ENCODE measurements at places on chromosomes 7 and 10.

DNA sequence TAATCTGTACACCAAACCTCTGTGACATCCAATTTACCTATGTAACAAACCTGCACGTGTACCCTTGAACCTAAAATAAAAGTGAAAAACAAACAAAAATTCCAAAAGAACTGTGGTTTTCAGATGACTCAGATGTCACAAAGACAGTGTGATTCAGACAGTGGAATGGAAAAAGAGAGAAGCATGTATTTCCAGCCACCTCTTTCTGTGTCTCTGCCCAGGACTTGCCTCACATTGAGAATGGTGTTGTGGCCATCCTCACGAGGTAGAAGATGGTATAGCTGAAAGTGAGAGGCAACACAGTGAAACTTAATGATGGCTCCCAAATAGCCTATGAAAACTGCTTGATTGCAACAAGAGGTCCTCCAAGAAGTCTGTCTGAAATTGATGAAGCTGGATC, 78.0 kb downstream of the ARL5B start:
- no peak for DNase-seq

DNA sequence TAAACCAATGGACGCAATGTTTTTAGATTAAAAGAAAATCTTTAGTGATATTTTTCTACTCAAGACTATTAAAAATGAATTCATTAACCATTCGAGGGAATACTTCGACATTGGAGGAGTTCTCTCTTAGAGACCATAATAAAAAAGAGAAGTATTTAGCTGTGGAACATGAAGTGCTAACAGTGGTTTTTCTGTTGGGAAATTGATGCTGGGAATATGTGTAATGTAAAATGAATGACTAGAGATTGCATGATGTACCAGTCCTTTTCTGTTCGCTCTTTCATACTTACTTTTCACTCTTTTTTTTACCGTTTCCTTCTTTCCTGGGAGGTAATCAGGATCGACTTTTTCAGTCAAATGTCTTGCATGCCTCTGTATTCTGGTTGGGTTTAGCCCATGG, 41.3 kb downstream of the ST7 start:
- DNase-seq = no peak

- DNase-seq = no peak
Observed at GRCh38 chr10:22630234-22631174, 83.9 kb downstream of the PIP4K2A start.

GRCh38 chr10:43420369-43421200, 11.6 kb upstream of the HNRNPF start:
- peak; percentile 71 for DNase-seq

DNA sequence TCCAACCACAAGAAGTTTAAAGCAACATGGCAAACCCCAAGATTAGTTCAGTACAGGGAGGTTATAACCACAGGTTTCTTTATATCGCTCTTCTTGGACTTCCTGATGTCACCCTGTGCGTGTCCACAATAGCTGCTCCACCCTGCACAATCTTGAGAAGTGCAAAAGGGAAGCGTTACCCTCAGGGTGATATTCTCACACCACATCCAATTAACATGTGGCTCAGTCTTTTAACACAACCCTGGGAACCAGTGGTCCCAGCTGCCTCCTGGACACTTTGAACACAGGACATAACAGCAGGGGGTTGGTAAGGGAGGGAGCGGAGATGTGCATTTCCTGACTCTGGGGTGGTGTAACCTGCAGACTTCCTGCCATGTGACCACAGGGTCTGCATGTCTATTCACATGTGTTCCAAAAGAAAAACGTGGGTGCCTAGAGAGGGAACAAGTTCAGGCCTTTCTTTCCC, 64.6 kb downstream of the GSAP start:
- DNase-seq = no peak

GRCh38 chr7:29035044-29035740, 77.1 kb upstream of the TRIL start:
- DNase-seq = no peak

- no peak for DNase-seq
Observed at GRCh38 chr7:88576720-88577119, 182.8 kb upstream of the ZNF804B start.

- DNase-seq = no peak
Observed at GRCh38 chr7:111855161-111855841, 293.0 kb upstream of the IMMP2L start.

- peak; percentile 45 for DNase-seq
Observed at GRCh38 chr7:85041605-85042216, 145.1 kb downstream of the SEMA3D start.

DNA sequence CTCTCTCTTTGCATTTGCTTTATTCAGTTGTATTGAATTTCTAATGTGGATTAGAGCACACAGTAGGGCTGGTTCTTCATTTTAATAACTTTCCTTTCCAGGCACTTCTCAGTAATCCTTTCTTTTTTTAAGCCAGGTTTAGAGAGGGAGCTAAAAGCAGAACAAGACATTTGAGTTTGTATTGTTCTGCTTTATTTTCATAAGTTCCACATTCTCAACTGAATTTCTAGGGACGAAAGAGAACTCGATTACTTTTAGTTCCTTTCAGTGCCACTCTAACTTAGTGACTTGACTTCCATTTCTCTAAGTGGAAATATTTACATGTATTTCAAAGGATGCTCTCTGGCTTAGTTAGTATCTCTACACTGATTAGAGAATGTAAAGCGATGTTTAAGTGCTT, 145.6 kb downstream of the EXOC4 start:
- DNase-seq = no peak

- DNase-seq = no peak
Observed at GRCh38 chr7:4854916-4855315, 6.9 kb downstream of the PAPOLB start.

GRCh38 chr7:55485501-55486191, 86.7 kb downstream of the VOPP1 start:
- DNase-seq = no peak

DNA sequence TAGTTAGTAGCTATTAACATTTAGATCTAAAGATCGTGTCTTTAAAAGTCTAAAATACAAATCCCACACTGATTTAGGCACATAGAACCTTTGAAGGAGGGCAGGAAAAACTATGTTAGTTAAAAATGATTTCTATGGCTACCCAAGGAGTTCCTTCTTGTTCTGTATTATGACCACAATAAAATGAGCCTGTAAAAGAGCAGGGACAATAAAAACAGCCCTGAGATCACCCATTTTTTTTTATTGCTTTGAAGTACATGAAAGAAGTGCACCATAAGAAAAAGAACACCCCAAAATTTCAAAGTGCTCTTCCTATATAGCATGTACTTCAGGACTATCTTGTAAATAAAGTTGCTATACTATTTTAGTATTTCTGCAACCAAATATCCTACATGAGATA, 29.8 kb downstream of the RTKN2 start:
- DNase-seq = no peak

DNA sequence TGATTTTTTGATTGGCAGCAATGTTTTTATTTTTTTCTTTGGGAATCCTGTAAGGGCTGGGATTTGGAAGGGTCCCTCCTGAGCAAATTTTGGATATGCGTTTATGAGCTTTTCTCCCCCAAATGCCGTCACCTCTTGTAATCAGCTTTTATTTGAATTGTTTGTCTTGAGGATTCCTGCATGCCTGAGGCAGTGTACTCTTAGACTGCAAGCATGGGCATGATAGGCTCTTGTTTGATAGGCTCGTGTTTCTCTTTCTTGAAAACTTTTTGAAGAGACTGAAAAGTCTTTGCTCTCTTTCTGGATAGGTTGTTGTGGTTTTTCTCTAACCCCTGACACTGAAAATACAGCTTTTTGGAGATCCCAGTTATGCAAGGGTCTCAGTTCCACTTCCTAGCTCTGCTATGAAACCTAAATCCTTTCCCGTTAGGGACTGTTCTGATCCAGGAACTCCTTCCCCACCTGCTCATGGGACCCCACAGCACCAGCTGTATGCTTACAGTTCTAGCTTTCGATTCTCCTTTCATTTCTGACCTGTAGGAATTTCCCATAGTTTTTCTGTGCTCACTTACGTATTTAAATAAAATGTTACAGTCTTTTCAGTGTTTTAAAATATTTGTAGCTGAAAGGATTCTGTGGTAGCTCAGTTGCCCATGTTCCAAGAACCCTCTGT, 17.2 kb downstream of the TSPAN13 start:
- no peak for DNase-seq

DNA sequence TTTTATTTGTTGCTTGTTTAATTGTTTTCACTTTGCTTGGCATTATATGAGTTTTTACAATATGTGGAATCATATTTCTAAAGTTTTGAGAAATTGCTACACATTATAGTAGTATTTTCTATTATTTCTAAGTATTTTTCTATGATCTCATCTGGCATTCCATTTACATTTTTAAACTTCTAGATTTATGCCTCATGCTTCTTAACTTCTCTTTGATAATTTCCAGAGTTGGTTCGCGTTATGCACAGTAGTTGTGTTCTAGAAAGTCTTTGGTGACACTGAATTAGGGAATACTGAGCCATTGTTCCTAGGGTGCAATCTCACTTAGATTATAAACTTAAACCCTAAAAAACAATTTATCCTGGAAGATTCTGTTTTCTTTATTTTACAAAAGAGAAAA, 129.2 kb downstream of the GNAI1 start:
- DNase-seq = no peak

- DNase-seq = no peak
Observed at GRCh38 chr10:107144490-107144889, 20.0 kb downstream of the SORCS1 start.

GRCh38 chr10:119153661-119154060, 11.9 kb downstream of the SFXN4 start:
- DNase-seq = no peak

DNA sequence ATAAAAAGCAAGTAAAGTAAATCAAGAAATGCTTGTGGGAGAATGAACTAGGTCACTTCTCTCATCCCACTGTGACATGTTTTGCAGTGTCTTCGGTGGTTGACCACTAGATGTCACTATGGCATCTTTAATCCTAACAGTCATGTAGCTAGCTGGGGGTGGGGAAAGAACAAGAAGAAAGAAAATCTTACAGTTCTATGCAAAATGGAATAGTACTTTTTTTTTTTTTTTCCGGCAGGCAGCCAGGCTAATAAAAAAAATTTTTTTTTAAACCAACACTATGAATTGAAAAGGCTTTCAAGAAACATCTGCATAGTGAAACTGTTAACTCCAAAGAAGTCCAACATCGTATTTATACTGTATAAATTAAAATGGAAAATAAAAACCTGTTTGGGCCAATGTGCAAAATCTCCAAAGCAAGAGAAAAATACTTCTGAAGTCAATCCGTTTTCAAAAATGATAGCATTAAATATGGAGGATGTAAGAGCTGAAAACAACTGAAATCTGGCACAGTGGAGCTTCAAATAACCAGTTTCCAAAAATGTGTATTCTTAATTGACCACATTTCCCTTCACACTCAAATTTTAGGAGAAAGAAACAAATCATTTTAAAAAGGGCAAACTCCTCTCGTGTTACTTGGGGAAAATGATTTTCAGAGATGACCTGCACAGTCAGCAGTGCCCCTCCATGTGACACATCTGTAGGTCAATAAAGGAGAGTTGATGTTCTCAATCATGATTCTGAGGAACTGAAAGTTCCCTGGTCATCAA, 38.5 kb downstream of the CDK1 start:
- peak; percentile 78 for DNase-seq

DNA sequence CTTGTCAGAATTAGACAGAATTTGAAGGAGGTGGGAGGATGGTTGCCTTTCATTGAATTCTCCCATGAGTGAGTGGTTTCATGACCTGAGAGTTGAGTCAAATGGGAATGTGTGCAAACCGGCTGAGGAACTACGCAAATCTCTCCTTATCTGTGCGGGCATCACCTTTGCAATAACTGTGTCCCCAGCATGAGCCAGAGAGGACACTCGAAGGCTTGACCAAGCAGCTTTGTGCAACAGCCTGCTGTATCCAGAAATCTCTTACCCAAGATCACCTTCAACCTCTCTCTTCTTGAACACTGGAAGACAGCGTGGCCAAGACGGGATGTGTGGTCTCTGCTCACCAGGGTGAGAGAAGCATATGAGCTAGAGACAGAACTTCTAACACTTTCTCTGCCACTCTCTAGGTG, 93.8 kb upstream of the IKZF1 start:
- no peak for DNase-seq

- DNase-seq = no peak
Observed at GRCh38 chr7:25765110-25765655, 386.8 kb upstream of the NFE2L3 start.

DNA sequence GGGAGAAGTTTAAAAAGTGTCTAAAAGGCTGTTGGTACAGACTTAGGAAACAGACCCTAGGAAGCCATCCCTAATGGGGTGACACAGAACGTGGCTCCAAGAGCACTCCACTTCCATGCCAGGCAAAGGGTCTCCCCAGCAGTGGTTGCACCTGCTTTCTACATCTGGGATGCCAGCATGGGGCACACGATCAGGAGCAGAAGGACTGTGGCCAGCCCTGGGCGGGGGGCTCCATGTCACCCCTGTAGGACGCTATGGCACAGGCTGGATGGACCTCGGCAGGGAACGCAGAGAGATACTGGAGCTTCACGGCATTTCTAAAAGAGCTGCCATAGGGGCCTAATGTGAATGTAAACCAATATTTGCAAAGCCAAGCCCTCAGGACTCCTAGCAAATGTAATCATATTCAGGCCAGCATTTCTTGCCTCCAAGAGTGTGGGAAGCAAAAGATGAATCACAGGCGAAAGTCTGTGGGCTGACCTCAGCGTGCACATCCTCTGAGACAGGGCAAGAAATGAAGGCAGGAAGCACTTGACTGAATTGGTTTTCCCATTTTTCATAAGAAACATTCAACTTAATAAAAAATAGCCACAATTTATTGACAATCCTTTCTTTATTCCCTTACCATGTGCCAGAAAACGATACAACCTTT, 93.9 kb downstream of the ATXN7L1 start:
- no peak for DNase-seq

Measured in renal cortex interstitium (tissue), 15 donors.